ENCODE measurements at places on chromosomes 4 and X. TPM values are rescaled to one million over a fixed set of nuclear protein-coding genes. Genes with fewer than 3 reads are reported as not detected.

NIPAL1 gene
- 0.78 TPM for total RNA-seq

DNA sequence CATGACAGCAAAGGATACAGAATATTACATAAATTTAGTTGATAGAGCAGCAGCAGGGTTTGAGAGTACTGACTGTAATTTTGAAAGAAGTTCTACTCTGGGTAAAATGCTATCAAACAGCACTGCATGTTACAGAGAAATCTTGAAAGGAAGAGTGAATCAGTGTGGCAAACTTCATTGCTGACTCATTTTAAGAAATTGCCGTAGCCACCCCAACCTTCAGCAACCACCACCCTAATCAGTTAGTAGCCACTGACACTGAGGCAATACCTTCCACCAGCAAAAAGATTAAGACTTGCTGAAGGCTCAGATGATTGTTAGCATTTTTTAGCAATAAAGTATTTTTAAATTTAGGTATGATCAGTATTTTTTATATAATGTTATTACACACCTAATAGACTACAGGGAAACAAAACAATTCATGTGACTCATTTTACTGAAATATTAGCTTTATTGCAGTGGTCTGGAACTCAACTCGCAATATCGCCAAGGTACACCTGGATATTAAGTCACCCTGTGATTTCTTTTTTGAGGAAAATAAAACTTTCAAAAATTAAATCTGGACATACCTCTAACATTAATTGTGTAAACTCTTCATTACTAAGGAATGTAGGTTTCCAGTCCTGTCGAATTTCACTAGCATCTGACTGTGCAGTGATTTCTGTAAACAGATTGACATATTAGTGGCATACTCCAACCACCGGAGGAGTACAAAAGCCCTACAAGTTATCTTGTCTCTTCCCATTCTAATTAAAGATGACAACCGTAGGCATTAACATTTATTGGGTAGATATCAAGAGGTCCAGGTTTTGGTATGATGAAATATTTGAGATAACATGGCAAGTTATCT, 71.1 kb downstream of the CLOCK start:
- H3K36me3 ChIP-seq, result peaks cover 26% of the 10 kb centered on the region
- peak; percentile 39 for DNase-seq
- peaks cover 14% of the 10 kb centered on the region for H3K4me1 ChIP-seq
- no peak overlapping the region for H3K27ac ChIP-seq

- no peak overlapping the region for H3K4me3 ChIP-seq
- no peak for DNase-seq
- no peaks in the 10 kb centered on the region for H3K4me1 ChIP-seq
- no peak overlapping the region for H3K27ac ChIP-seq
- H3K27me3 ChIP-seq, result peaks cover 2% of the 10 kb centered on the region
Measured at GRCh38 chr4:20590849-20591248, 109.4 kb upstream of the PACRGL start.

GRCh38 chrX:118049713-118050112, 66.9 kb downstream of the KLHL13 start:
- no peaks in the 10 kb centered on the region for H3K36me3 ChIP-seq
- no peaks in the 10 kb centered on the region for H3K27me3 ChIP-seq
- DNase-seq, result no peak
- no peak overlapping the region for H3K4me3 ChIP-seq

DNA sequence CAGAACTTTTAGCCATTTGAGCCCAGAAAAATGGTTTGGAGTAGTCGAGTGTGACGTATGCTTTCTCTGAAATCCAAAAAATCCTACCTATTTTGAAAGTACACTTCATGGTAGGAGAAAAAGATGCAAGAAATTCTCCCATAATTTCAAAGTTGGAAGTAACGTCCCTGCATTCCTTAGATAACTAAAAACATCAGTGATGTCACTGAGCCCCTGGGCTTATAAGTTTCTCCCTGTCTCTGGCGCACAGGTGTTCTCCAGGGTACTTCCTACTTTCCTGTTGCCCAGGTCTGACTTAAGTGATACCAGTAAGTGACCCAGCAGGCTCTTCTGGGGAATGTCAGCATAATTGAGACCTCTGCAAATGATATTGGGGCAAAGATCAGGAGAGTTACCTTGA, 90.5 kb upstream of the WDR1 start:
- H3K27ac ChIP-seq, result no peak overlapping the region
- no peaks in the 10 kb centered on the region for H3K36me3 ChIP-seq
- peaks cover 6% of the 10 kb centered on the region for H3K27me3 ChIP-seq
- H3K4me3 ChIP-seq, result no peak overlapping the region
- no peaks in the 10 kb centered on the region for H3K4me1 ChIP-seq

Data from activated CD4-positive, alpha-beta memory T cell treated with anti-CD3 and anti-CD28 coated beads, Interleukin-2, amount 10 ng/mL, durations not matched to agents 7 days and 5 days (primary cell).